SK-N-DZ (cell line): ENCODE measurements at places on chromosomes 7 and 10.

DNA sequence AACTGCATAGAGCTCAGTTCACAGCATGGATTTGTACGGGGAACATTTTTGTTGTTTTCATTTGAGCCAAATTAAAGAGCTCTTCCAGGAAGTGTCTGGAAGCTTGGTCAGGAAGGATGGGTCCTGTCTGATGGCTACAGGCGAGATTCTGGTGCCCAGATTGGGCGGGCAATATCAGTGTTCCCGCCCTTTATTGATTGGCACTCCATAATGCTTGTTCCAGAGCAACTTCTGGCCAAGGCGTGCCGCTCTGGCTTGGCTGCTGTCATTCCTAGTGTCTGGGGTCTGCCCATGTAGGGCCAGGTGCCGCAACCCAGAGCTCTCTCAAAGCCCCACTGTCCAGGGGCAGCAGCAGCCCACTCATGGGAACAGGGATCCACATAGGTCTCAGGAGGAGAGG lies 45.9 kb downstream of the RAMP3 start:
- DNase-seq = no peak

DNA sequence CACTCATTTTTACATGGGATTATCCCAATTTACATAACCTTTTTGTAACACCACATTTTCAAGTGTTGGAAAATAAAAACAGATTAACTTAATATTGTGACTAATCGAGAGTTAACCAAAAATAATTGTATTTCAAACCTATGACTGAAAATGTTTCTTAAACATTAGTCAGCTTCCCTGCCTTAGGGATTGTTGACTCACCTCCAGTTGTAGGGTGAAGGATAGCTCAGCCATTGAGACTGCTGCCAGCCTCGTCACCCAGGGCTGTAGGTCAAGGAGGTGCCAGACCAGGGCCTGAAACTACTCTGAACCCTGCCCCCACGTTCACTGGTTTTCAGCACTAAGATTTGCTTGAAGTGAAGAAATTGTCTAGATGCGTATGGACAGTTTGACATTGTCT lies 351.2 kb downstream of the GFRA1 start:
- DNase-seq = no peak

GRCh38 chr10:93352638-93353383 lies 129.3 kb downstream of the MYOF start:
- peak; percentile 44 for DNase-seq

DNA sequence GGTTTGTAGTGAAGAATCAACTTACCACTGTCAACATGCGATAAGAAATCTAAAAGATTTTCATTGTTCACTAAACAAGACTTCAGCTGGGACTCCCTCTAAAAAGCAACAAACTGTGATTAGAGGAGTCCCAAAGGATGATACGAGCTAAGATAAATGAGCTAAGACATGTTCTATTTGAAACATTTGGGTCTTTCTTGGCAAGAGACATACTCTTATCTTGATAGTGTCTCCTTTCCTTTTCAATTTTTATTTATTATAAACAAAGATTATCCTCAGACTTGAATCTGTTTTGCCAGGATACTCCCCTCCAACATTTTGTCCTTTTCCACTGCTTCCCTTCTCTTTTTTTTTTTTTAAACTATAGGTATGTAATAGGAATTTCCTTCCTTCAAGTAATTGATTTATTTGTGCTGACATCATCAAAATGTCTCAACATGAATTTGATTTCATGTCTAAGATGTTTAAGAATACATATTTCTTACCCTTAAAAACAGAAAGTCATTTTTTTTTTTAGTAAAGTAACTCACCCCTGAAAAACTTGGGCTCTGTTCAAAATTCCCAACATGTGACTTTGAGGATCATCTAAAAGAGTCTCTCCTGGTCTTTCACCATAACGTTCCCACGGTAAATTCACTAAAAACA lies 158.4 kb upstream of the NRP1 start:
- no peak for DNase-seq

DNA sequence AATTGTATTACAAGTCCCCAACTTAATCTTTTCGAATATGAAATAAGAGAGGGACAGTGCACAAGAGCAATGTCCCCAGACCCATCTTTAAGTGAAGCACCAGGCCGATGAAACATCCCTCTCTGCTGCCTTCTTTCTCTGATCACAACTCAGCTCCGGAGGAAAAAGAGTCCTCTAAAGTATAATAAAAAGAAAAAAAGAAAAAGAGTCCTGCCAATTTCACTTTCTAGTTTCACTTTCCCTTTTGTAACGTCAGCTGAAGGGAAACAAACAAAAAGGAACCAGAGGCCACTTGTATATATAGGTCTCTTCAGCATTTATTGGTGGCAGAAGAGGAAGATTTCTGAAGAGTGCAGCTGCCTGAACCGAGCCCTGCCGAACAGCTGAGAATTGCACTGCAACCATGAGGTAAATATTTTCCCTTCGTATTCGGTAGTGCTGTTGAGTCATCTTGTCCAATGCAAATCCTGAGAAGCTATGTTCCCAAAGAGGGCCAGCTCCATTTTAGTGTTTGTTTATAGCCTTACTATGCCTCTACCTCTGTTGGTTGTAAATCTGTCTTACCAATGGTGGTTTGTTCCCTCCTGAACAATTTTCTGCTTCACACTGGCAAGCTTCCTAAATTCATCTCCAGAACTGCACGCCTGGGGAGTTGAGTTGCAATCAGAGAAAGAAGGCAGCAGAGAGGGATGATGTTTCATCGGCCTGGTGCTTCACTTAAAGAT lies at the start of gene IFIT2:
Gene IFIT2 (plus strand): TSS at position 326 of the 725 bp plus-strand sequence. CDS start 78 bp downstream, at position 404.
- no peak for DNase-seq

GRCh38 chr10:74502963-74503608 lies 323.3 kb upstream of the KAT6B start:
- DNase-seq = no peak

- DNase-seq = no peak
Measured at GRCh38 chr7:1590887-1591286, 21.1 kb upstream of the PSMG3 start.

DNA sequence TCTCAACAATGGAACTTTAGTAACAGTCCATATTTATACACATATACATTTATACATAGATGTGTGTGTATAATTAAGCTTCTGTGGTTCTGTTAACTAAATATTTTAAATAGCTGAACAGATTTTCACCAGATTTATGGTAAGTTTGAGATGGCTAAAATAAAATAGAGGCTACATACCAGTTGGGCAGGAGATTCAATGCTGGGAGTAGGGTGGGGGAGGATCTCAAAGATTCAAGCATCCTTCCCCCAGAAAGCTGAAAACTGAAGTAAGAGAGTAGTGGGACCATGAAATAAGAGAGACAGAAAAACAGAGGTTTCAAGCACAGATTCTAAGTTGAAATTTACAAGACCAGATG lies 14.0 kb downstream of the LRRC17 start:
- no peak for DNase-seq

DNA sequence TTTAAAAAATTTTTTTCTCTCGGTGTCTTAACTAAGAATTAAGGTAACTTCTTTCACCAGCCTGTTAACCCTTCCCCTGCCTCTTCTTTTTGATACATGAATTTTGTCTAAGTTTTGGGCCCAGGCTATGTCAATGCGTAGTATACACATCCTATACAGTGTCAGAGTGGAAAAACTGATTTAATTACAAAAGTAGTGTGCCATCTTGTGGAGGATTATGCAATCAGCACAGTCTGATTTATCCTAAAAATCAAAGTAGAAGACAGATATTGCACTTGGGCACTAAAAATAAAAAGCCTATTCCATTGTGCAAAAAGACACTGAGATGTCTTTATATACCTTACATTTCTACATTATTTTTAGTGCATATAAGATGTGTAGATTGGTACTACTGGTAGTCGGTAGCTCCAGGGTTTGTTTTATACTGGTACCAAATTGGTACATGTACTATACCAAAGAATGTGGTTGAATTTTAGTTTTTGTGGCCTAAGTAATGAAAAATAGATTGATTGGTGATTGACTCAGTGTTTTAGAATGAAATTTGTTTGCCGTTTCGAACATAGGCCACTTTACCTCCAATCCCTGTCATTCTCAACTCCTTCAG lies 96.6 kb downstream of the MKLN1 start:
- peak; percentile 37 for DNase-seq

- DNase-seq = no peak
Measured at GRCh38 chr7:138396251-138397070, 63.6 kb upstream of the TRIM24 start.

GRCh38 chr7:83791737-83792136 lies 142.8 kb upstream of the SEMA3E start:
- no peak for DNase-seq
